NCI-H2171 (cell line): ENCODE measurements at places on chromosomes 1 and 21.

- DNase-seq: no peak
Observed at GRCh38 chr1:26705788-26706311, 10.0 kb downstream of the ARID1A start.

- no peak for DNase-seq
Observed at GRCh38 chr1:68016381-68016780, 34.0 kb downstream of the DIRAS3 start.

GRCh38 chr1:208029381-208030287 is 118.7 kb upstream of the CD34 start:
- DNase-seq: no peak

DNA sequence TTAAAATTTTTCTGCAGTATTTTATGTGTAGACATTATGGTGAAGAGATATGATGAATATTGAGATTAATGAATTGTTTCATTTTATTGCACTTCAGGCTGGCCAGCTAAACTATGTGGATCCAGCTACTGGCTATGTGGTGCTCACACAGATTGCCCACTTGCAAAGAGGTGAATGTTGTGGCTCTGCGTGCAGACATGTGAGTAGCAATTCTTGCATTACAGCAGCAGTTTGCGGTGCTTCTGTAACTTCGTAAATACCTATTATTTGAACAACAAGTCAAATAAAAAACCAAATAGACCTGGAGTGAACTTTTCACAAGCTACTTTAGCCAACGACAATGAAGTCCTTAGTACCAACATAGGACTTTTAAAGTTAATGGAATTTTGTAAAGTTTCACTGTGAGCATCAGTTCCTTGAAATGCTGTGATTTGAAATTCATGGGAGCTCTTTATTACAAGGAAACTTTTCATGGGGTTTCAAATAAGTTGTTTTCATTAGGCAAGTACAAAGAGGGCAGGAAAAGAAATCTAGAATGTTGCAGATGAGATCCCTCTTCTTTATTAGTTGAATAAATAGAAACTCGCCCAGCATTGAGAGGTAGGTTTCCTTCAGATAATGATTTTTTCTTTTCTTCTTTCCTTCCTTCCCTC is 3.4 kb downstream of the C1orf53 start:
- DNase-seq: no peak

GRCh38 chr1:212960932-212961331 is 10.6 kb downstream of the VASH2 start:
- no peak for DNase-seq

DNA sequence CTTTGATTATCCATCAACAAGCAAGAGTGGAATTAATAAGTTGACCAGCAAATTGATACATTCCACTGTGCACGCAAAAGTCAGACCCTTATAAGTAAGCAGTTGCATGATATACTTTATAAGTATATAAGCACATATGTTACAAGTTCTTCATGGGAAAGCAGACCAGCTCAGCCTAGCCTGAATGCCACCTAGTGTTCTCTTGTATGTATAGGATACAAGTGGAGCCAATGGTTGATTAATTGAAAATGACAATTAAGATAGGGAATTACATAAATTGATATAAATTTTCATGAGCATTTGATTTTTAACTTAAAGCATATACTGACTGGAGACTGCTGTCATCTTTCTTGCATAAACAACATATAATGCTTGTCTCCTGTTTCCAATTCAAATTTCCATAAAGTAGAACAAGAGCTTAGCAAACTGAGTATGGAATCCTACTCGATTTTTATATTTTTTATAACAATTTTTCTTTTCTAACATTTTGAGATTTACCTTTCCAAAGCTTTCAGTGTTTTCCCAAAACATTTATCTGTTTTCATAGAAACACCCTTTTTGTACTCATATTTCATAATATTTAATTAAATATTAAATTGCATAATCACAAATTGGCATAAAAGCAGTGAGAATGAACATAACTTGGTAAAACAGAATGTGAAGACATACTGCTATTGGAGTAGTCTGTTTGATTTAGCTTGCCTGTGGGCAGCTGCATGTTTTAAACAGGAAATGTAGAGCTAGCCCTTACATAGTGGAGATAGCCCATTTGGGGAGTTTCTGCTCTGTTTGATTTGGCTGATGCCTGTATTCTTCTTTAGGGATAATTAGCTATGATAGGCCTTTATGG is 62.8 kb downstream of the MAGI3 start:
- DNase-seq: no peak

DNA sequence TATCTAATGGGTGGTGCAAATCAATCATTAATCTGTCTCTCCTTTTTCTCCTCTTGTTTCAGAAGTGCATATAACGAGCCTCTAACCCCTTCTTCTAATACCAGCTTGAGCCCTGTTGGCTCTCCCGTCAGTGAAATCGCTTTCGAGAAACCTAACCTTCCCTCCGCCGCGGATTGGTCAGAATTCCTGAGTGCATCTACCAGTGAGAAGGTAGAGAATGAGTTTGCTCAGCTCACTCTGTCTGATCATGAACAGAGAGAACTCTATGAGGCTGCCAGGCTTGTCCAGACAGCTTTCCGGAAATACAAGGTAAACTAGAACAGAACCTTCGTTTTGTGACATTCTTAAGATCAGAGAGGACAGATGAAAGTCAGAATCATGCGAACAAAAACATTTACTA is 25.3 kb upstream of the VAMP3 start:
- DNase-seq: no peak

- DNase-seq: no peak
Observed at GRCh38 chr1:15835205-15835740, 12.2 kb upstream of the SPEN start.

- no peak for DNase-seq
Observed at GRCh38 chr1:53120659-53121058, 21.8 kb downstream of the SLC1A7 start.

- DNase-seq: no peak
Observed at GRCh38 chr1:203772836-203773235, 7.9 kb downstream of the LAX1 start.

DNA sequence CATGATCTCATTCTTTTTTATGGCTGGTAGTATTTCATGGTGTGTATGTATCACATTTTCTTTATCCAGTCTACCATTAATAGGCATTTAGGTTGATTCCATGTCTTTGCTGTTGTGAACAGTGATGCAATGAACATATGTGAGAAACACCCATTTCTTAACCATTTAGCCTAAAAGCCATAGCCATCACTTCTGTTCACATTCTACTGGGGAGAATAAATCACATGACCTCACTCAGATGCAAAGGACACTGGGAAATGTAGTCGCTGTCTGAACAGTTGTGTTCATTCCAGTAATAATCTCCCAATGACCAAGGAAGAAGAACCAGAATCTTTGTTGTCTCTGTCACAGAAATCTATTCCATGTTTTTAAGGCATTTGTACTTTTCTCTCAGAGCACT is 15.1 kb upstream of the PLA2G2E start:
- no peak for DNase-seq

DNA sequence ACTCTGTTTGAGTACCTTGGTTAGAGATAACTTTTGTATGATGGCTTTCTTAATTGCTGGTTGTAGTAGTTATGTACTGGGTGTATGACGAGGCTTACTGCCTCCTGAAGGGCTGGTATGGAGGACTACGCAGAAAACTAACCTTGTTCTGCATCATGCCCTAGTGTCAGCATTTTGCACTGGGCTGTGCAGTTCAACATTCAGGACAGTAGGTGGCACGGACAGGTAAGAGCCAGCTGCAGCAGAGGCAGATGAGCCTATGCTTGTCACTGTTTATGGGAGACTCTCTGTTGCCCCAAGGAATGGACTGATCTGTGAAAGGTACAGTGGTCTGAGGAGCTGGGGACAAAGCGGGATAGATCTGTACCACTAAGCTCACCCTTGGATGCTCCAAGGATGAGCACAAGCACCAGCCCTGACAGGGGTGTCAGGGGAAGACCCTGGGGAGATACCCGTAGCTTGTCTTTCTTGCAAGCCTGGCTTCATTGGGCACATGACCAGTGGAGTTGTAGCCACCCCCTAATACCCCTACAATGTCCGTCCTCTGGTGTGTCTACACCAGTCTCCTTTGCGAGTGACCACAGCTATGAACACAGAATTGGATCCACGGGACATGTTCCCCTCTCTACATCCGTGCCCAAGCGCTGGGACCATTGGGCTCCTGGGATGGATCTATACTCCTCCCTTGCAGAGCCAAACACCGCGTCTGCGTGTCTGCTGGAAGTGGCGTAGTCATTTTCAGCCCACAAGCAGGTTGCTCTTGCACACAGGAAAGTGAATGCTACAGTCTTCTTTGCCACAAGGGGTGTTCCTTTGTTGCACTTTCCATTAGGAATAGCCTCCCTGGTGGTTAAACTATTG is 51.1 kb upstream of the CFHR3 start:
- peak; percentile 24 for DNase-seq

DNA sequence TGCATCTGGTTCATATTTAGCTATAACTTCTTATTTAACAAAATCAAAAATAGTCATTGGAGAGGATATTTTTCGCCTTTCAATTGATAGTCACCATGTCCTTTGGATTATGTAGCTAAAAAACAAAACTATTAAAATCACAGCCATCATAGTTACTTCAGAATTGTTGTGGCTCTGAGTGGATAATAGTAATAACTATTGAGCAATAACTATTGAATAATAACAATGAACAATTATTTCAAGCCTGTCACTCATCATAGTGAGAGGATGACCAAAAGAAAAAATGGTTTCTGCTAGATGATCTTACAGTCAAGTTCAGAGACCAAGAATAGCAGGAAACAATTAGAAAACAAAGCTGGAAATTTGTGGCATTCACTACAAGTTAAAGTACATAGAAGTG is 38.4 kb upstream of the AGL start:
- no peak for DNase-seq

DNA sequence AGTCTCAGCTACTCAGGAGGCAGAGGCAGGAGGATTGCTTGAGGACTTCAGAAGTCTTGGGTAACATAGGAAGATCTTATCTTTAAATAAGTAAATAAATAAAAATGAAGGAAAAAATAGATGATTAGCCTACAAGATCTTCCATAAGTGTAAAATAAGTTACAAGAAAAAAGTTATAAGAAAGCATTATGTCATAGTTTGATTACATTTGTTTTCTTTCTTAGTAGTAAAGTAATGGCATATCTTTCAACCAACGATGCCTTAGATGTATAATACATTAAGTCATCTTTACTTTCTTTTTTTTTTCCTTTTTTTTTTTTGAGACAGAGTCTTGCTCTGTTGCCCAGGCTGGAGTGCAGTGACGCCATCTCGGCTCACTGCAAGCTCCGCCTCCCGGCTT is 46.5 kb downstream of the SNRPE start:
- DNase-seq: no peak

DNA sequence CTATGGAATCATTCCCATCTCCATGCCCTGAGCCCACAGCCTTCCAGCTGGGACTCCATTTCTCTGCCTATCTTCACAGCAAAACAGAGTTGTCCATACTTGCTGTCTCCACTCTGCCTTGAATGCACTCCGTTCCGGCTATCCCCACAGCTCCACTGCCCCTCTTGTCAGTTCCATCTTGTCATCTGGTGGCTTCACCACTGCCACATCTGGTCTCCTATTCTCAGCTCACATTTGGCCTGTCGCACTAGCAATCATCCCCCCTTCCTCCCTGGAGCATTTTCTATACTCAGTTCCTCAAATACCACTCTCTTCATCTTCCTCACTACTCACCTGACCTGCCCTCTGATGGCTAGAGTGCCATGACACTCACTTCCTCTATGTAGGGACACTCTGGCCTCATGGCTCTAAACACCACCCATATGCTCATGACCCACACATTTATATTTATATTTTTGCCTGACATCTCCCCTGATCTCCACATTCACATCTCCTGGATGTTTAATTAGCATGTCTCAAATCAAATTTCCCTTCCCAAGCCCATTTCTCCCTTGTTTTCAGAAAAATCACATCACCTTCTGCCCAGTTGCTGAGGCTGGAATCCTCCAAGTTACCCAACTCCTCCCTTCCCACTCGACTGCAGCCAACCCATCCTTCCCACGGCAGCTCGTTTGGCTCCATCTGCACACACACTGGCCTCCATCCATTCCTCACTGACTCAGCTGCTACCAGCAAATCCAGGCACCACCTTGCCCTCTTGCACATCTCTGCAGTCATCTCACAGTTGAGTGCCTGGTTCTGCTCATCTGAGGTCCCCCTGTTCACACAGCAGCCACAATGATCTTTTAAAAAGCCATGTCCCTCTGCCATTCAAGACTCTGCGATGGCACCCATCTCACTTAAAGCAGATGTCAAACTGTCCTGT is 6.1 kb downstream of the ZNF692 start:
- DNase-seq: no peak

DNA sequence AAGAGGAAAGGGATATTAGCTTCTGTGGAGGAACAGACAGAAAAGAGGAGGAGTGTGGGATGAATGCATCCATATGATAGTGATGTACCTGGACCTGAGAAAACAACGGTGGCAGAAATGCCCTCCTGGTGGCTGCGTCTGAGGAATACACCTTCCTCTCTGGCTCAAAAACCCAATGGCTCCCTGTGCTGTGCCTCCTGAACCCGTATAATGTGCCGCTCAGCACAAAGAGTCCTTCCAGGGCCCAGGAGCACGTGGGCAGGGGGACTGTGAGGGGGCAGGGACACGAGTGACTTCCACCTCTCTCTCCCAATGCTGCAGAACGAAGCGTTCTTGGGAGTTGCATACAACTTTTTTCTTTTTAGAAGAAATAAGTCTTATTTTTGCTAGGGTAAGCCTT is 31.2 kb downstream of the IRF2BP2 start:
- no peak for DNase-seq

- DNase-seq: peak; percentile 49
Observed at GRCh38 chr1:202807451-202807925, 733 bp downstream of the KDM5B start.

DNA sequence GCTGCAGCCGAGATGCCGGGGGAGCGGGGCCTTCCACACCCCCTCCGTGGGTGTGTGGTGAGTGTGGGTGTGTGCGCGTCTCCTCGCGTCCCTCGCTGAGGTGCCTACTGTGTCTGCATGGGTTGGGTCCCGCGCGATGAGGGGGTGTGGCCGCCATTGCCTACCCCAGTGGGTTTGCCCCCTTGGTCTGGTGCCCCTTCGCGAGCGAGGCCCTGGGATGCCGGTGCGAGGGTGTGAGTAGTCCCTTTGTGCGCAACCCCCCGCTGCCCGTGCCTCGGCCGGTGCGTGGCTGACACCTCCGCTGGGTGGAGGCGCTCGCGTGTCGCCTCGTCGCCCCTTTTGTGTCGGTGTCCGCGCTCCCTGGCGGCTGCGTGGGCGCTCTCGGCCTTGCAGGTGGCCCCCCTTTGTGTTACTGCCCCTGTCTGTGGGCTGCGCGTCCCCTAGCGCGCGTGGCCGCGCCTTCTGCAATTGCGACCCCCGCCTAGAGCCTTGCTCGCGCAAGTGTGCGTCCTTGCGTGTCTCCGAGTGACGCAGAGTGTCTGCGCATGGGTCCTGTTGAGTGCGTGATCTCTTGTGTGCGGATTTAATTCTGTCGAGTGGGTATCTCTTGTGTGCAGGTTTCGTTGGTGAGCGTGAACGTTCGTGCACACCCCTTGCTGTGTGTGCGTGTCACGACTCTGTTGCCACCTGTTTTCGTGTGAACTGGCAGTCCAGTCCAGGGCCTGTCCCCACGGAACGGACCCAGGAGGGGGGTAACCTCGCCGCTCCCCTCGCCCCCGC is 553 bp downstream of the TTC3 start:
- peak; percentile 36 for DNase-seq

- DNase-seq: no peak
Observed at GRCh38 chr1:199691540-199691939, 336.0 kb upstream of the NR5A2 start.
